ENCODE measurements at places on chromosomes 2 and 18. TPM values are rescaled to one million over a fixed set of nuclear protein-coding genes. Genes with fewer than 3 reads are reported as not detected.

- no peak for DNase-seq
These were observed 46.3 kb downstream of the TNFRSF11A start for GRCh38 chr18:62371436-62371835.

GRCh38 chr2:174503161-174503809 is 16.5 kb upstream of the GPR155 start:
- no peak for DNase-seq

- DNase-seq = no peak
These were observed 86.2 kb downstream of the MCFD2 start for GRCh38 chr2:46829231-46829995.

Gene SLC66A3
- polyA plus RNA-seq = 35.1 TPM

Gene POMC
- polyA plus RNA-seq = 10.1 TPM

DNA sequence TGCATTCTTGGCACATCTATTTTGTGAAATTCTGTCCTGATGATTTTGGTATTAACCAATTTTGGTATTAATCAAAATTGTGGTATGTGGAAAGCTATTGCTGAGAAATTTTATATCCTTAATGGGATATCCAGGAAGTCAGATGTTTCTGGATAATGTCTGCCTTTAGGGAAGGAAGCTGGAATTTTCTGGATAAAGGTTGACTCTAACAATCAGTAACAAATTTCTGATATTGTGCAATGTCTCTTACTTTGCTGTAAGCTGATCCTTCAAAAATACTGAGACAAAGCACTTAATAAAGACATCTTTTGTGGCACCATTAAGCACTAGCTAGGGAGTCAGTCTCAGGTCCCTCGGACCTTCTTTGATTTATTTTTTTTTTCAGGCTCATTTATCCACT is 100.8 kb upstream of the UGP2 start:
- DNase-seq = no peak

Gene STPG4
- polyA plus RNA-seq = not detected

DNA sequence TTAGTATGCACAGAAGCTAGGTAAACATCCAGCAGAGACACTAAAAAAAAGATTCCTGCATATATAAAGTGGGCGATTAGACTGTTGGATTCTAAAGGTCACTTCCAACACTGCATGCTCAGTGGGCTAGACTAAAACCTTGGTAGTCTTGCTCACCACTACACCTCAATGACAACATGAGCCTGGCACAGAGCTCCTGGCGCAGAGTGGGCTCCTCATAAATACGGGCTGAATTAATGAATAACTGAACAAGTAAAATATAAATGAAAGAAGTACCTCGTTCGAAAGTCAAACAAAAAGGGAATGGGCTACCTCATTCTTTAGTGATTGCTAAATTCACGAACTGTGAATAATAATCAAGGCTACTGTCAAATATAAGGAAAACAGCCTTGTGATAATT is 185.3 kb downstream of the STK39 start:
- no peak for DNase-seq

DNA sequence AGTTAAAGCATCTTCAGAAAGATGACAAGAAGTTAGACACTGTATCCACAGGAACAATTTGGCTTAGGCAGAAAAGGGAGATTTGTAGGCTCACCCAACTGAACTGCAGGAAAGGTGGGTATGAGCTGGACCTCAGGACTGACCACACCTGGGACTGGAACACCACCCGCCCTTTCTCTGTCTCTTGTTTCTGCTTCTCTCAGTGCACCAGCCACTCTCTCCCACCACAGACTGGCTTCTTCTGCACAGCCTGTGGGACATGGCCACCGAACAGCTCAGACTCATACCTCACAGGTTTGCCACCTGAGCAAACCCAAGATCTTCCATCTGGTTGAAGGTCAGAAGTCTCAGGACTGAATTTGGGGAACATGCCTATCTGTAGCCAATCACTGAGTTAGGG is 14.2 kb upstream of the MALT1 start:
- no peak for DNase-seq

DNA sequence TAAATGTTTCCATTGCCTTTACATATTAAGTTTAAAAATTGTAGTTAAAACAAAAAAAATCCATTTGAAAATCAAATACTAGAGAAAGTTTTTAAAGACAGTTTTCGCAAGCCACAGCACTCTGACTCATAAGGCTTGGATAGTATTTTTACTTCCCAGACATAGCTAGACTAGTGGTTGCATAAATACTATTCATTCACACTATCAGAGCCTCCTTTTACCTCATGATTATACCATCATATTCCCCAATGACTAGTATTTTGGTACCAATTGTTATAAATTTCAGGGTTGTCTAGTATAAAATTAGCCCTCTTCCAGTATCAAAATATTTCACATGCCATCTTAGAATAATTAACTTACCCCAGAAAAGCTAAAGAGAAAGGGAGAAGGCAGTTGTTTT is 393.5 kb downstream of the ERBB4 start:
- no peak for DNase-seq

Gene EGR4
- not detected for polyA plus RNA-seq

DNA sequence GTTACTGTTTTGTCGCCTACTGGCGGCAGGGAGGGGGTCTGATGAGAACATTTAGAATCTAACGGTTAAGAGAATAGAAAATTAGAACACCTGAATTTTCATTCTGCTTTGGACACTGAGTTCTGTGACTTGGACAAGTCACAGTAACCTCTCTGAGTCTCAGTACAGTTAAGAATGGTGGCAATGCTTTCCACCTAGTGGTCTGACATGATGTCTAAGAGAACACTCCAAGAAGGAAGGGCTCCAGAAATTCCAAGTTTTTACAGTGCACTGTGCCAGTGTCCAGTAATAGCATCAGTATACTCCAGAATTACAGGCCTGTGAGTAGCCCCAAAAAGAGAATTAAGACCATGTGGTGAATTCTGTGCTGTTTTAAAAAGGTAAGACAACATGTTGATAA is 174.1 kb upstream of the ZFP36L2 start:
- no peak for DNase-seq

DNA sequence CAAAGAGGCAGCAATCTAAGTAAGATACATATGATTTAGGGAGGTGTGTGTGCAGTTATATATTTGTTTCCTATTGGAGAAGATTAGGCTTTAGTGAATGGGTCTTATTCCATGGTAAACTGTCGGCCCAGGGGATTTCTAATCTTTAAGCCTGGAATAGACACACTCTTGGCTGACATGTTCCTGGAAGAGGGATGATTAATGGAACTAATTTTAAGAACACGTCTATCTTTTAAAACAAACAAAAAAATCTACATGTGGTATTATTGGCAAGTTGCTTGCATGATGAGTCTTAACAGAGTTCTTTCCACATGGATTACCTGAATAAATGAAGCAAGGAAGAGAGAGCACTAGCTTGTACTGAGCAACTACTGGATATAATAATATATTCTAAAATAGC is 114.2 kb upstream of the NT5C1B start:
- no peak for DNase-seq

GRCh38 chr2:202099515-202099914 is 26.5 kb downstream of the KIAA2012 start:
- DNase-seq = no peak

DNA sequence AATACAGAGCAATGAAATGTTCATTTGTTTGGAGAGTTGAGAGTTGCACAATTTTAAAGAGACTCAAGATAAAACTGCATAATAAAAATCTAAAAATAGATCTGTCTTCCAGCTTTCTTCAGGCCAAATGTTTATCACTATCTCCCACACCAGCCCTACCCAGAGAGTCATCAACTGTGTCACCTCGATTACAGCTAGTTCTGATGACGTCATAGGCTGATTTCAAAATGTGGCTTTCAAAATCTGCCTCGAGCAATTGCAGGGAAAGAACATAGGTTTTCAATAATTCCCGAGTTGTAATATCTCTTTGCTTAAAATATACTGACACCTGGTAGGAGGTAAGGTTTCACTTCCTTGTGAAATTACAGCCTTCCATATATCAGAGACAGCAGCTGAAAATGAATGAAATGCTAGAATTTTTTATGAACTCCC is 677.6 kb upstream of the ID2 start:
- DNase-seq = no peak

- DNase-seq = no peak
These were observed 16.9 kb upstream of the DAPL1 start for GRCh38 chr2:158778243-158778642.

DNA sequence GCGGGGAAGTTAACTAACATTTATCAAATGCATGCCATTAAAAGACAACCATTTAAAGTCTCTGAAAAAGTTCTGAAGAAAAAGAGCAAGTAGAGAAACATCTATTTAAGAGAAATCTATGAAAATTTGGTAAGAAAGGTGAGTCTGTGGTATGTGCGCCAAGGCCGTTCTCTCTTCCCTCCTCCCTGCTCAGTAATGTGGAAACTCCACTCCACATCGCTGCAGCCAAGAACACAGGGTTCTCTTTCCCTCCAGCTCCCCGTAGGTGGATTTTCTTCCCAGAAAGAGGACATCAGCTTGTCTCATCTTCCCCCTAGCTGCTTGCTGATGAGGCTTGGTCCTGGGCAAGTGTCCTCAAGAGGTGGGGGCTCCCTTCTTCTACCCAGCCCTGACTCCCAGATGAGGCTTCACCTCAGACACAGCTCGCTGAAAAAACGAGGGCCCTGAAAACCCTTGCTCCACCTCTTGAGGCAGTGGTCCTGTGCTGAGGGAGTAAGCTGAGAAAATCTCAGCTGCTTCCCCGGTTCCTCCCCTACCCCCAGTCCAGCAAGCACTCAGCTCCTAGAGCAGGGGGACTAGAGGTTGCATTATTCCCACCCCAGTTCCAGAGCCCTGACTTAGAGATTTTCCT is 45.8 kb upstream of the PTPRM start:
- DNase-seq = no peak

Gene OTX1
- not detected for polyA plus RNA-seq

Gene TTC39C
- polyA plus RNA-seq = 51.4 TPM

- DNase-seq = no peak
These were observed 41.7 kb downstream of the INPP5D start for GRCh38 chr2:233101816-233102215.

Gene QPCT
- 0.56 TPM for polyA plus RNA-seq

- no peak for DNase-seq
These were observed 33.9 kb downstream of the MAPRE2 start for GRCh38 chr18:35075132-35075531.

DNA sequence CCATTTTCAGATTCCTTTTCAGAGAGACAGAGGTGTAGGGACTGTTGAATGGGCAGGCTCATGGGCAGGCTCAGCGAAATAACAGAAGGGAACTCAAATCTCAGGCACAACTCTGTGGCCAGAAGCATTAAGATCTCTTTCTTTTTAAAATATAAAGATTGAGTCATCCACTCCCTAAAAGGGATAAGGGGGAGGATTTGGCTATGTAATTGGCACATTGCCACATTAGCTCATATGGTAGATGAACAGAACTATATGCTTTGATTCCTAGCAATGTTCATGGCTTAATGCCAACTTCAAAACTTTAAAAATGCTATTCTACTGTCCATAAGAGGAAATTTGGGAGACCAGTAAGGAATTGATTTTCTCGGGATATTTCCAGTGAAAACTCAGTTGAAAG is 53.8 kb upstream of the SLC5A7 start:
- DNase-seq = no peak

GRCh38 chr2:113979191-113980128 is 89.6 kb downstream of the ACTR3 start:
- DNase-seq = peak; percentile 19

GRCh38 chr18:7778181-7778580 is 211.1 kb downstream of the PTPRM start:
- no peak for DNase-seq

DNA sequence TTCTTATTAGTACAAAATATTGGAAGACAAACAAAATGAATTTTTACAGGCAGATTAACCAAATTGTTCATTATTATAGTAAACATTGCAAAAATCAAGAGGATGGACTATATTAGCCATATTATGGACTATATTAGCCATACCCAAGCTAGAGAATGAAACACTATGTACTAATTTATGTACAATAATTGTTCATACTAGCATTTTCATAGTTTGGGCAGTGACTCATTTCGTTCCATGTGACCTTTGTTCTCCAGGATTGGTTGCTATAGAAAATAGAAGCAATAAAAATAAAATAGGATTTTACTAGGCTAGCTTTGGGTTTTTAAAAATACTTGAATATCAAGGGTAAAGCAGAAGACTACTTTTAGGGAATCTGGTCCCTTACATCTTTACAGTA is 176.8 kb downstream of the ZEB2 start:
- DNase-seq = no peak

DNA sequence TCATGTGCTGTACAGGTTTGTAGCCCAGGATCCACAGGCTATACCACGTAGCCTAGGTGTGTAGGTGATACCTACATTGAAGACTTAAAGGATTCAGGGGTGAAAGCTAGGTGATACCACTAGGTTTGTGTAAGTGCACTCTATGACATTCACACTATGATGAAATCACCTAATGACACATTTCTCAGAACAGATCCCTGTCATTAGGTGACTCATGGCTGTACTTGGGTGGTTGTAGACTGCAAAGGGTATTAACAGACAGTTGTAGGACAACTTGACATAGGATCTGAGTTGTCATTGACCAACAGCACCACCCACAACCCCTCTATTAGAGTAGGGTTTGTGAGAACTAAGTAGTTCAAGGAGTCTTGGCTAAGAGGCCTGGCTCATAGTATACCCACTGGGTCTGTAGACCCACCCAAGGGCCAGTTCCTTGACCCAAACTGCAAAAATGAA is 27.7 kb upstream of the SMCHD1 start:
- no peak for DNase-seq

Gene PDE1A
- polyA plus RNA-seq = not detected

GRCh38 chr2:201070948-201071478 is 458 bp downstream of the HYCC2 start:
- DNase-seq = no peak

DNA sequence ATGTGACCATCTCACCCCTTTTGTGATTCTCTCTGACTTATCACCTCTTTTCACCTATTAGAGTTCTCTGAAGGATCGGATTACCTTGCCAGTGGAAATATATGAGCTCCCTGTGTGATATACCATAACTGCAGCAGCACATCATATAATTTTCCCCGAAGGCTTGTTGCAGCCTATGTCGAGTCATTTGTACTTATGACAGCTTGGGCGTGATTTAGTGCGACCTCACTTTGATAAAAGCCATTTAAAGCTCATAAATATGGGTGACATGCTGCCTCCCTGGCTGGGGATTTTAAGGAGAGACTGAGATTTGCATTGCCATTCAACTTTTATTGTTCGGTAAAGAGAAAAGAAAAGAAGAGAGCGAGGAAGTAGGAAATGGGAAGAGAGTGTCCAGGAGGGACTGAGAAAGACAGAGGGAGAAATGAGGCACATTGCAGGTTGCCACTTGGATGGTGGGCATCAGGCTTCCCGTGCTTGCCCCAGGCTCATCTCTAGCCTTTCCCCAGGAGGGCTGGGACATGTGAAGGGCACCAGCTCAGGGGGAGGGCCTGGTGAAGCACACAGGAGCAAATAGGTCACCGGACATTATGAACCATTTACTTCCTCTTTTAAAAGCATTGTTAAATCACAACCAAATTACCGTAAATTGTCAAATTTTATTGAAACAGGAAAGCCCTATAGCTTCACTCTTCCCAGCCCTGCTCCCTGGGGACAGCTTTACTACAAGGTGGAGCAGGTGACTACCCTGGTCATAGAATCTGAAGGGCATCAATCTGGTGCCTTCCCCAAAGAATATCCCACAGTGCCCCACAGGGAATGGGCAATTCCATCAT is 161.3 kb downstream of the SETBP1 start:
- DNase-seq = no peak

- no peak for DNase-seq
These were observed 311.2 kb downstream of the OSR1 start for GRCh38 chr2:19046986-19047780.
